ENCODE measurements at places on chromosomes 12 and 14.

- DNase-seq = no peak
Measured at GRCh38 chr12:42442311-42442759, 116.4 kb downstream of the PPHLN1 start.

- no peak for DNase-seq
Measured at GRCh38 chr14:34051966-34052657, 101.2 kb upstream of the EGLN3 start.

DNA sequence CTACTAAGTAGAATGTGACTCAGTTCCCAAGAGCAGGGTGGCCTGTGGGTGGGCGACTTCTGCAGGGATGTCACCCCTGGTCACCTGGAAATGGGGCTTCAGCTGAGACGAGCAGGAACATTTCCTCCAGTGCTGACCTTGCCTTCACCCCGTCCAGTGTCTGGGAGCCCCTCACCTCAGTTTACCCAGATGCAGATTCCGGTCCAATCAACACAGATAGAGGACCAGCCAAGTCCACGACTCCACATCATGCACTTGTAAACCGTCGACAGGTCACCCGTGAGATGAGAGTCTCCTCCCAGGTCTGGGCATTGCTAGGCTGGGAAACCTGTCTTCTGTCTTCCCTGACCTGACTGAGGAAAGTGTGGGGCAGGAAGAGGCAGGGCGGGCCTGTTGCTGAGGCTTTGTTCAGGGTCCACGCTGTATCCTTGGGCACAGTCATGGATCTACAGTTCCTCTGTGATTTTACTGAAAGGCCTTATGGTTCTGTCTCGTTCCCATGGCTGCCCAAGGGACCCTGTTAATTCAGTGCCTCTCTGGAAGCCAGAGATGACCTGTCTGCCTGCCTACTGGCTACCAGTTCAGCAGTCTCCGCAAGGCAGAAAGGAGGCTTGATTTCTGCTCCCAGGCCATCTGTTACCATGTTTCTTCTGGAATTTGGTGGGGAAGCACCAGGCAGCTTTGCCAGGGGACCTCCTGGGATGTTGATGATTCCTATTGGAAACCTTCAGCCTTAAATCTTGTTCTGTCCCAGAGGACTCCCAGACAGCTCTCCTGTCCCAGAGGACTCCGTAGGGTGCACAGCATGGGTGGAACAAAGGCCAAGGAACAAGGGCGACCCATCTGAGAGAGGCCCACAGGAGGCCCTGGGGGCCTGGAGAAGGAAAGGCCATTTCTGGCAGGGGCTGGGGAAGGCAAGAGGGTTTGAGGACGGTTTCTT is 288.5 kb upstream of the RTL1 start:
- DNase-seq = no peak

- no peak for DNase-seq
Measured at GRCh38 chr14:81509838-81510452, 23.7 kb downstream of the SEL1L start.

DNA sequence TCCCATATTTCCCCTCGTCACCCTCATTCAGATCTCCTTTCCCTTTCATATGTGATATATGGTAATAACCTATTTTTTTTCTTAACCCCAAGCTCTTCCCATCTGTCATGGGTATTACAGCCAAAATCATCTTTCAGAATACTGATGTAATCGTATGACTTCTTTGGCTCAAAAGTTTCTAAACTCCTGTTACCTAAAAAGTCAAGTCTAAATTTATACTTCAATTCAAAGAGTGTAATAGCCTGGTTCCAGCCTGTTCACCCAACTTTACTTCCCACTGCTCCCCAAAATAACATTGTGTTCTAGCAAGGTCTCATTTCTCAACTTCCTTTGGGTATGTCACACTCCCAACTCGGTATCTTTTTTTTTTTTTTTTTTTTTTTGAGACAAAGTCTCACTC is 48.5 kb downstream of the TBK1 start:
- no peak for DNase-seq

DNA sequence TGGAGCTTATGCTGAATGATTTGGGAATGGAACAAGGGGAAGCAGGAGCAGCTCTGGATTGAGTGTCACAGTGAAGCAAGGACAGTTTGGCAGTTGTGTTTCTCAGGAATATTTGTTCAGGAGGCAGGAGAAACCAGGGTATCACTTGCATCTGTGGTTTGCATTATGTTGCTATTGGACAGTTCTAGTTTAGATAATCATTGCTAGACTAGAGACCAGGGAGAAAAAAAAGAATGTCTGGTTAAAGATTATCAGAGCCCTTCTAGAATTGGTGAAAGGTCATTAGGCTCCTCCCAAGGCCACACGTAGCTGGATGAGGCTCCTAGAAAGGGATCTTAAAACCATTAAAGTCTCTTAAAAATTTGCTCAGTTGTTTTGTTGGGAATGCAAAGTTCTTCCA is 17.0 kb upstream of the SRSF5 start:
- DNase-seq = no peak

GRCh38 chr12:29960122-29960521 is 176.4 kb upstream of the TMTC1 start:
- no peak for DNase-seq

GRCh38 chr14:45145214-45145613 is 9.5 kb downstream of the FANCM start:
- no peak for DNase-seq

DNA sequence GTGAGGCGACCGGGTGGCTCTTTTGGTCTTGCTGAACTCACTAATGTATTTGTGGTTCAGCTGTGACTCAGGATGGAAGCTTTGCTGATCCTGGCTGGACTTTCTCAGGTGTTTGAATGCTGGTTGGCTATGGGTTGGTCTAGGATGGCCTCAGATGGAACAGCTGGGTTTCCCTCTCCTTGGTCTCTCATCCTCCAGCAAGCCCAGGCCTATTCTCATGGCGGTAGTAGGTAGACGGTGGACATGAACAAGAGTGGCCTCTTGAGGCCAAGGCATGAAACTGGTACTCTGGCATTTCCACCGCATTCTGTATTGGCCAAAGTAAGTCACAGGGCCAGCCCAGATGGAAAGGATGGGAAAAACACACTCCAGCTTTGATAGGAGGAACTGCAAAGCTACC is 11.8 kb upstream of the POLR3B start:
- DNase-seq = no peak

GRCh38 chr14:64688031-64688430 is 16.2 kb upstream of the PLEKHG3 start:
- DNase-seq = no peak

- peak; percentile 16 for DNase-seq
Measured at GRCh38 chr12:55974308-55974730, 441 bp downstream of the RAB5B start.

DNA sequence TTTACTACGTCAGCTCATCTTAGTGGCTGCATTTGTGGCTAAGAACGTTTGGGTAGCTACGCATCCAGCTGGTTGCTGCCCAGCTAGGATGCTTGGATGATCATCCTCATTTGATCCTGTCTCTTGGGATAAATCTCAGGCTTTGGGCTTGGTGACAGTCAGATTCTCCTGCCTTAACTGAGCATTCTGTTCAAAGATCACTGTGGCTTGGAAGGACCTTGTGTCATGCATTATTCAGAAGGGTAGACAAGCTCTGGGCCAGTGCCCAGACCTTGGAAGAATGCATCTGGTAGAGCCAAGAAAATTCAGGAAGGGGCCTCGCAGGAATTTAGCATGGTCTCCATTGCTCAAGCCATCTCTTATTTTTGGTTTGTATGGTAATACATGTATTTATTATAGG is 188.4 kb downstream of the NRXN3 start:
- DNase-seq = no peak

GRCh38 chr12:15583804-15584203 is 205.4 kb downstream of the EPS8 start:
- DNase-seq = no peak

DNA sequence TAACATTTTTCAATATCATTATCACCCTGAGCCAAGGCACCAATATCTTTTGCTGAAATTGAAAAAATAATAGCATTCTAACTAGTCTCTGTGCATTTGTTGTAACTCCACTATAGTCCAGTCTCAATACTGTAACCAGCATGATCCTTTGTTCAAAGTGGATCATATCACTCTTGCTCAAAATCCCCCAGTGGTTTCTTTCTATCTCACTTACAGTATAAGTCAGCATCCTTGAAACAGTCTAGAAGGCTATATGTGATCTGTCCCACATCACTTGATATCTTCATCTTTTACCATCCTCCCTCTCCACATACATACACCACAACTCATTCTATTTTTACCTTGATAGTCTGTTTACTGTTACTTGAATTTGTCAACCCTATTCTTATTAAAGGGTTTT is 435.7 kb downstream of the CCER1 start:
- DNase-seq = no peak

DNA sequence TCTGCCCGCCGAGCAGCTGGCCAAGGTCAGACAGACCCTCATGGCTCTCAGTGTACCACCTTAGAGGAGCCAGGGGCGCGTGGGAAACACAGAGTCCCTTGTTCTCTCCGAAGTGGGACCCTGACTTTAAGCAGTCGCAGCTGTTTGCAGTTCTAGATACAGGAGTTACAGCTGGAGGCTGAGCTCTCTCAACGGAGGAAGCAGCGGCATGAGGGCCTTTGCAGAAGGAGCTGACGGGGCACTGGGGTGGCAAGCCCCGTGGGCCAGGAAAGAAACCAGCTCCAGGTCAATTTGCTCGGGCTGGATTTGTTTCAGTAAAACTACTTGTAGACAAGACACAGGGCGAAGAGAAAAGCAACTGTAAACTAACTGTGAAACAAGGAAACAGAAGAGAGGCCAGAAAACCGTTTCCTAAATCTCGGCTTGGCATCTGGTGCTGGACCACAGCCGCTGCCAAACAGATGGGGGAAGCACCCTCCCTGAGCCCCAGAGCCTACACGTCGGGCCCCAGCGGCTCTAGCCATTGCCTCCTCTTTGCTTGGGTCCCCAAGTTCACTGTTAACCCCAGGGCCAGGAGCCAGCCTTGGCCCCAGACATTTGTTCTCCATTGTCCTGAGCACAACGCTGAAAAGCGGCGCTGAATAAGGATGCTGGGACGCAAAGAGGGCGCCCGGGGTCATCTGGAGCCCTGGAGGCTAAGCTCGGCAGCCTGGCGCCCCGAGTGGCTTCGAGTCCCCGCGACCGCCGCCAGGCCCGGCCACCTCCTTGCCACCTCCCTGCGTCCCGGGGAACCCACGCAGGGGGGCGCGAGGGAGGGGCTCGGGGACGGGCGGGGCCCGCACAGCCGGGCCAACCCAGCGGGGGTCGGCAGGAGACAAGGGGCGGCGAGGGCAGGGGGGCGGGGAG is 914 bp upstream of the PACS2 start:
- peak; percentile 26 for DNase-seq

DNA sequence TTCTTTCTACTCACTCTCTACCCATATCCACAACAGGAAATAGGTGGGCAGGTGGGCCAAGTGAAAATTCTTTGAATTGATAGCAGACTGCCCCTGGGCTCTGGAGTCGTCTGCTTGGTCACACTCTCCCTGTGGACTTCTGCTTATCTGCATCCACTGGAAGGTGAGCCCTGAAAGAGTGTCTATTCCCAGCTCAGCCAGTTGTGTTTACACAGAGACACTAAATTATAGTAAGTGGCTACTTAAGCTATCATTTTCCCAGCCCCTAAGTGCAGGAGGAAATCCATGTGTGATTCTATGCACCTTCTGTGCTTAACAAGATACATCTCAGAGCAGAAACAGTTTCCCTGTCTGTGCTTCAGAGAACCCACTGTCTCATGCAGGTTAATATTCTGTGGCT is 338.4 kb downstream of the FUT8 start:
- DNase-seq = no peak

All from stimulated activated CD8-positive, alpha-beta memory T cell treated with anti-CD3 and anti-CD28 coated beads, Interleukin-2, amount 100 ng/mL, for 1 hour (primary cell).